ENCODE measurements at places on chromosomes 3 and 15.

DNA sequence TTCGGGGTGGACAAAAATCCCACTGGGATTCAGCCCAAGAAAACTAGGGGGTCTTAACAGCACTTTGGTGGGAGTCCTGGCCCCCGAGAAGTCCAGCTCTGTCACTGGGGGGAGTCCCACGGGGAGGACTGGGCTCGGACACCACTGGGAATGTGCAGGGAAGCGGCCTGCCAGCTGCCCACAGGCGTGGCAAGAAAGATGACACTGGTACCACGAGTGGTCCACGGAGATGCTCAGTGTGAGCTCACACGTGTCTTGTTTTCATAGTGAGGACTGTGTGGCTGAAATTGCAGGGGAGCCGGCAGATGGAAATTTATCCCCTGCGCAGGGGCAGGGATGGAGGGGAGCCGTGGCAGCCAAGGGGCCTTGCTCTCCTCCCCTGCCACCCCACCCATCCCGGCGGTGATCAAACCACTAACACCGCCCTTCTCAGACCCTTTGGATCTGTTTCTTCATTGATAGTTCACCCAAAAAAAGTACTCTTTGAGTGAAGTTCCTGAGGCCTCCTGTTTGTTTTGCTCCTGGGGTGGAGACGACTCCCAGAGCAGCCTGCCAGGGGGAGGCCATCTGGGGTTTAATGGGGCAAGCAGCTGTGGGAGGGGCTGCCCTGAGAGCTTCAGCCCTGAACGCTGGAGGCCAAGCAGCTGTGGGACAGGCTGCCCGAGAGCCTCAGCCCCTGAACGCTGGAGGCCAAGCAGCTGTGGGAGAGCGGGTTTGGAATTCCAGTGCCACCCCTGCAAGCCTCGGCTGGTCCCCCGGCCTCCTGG lies 130.9 kb downstream of the LRRK1 start:
- no peak for DNase-seq

GRCh38 chr15:42185801-42186200 lies 22.3 kb downstream of the VPS39 start:
- DNase-seq, result no peak

DNA sequence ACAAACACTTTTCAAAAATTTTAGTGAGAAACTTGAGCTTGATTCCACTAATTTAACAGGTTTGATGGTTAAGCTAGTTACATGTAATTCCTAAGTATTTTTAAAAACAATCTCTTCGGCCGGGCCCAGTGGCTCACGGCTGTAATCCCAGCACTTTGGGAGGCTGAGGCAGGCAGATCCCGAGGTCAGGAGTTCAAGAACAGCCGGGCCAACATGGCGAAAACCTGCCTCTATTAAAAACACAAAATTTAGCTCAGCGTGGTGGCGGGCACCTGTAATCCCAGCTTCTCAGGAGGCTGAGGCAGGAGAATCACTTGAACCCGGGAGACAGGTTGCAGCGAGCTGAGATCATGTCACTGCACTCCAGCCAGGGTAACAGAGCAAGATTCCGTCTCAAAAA lies 25.3 kb downstream of the TRA2B start:
- DNase-seq, result no peak

DNA sequence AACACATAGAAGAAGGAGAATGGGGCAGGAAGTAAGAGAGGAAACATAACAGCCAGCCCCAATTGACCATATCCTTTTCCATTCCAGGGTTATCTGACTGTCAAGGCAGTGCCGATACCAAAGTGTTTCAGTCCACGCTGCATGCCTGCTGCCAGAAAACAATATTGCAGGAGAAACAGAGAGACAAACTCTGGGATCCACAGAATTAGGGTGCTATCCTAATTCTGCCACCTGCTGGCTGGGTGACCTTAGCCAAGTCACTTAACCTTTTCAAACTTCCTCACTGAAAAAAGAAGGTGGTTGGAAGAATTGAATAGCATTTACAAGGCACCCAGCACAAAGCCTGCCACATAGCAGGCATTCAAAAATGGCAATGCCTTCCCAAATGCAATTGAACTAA lies 32.0 kb downstream of the GLB1 start:
- DNase-seq, result no peak

DNA sequence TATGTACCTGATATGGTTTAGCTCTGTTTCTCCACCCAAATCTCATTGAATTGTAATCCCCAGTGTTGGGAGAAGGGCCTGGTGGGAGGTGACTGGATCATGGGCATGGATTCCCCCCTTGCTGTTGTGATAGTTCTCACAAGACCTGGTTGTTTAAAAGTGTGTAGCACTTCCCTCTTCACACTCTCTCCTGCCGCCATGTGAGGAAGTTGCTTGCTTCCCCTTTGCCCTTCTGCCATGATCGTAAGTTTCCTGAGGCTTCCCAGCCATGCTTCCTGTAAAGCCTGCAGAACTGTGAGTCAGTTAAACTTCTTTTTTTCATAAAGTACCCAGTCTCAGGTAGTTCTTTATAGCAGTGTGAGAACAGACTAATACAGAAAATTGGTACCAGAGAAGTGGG lies 93.1 kb downstream of the C3orf70 start:
- DNase-seq, result no peak

DNA sequence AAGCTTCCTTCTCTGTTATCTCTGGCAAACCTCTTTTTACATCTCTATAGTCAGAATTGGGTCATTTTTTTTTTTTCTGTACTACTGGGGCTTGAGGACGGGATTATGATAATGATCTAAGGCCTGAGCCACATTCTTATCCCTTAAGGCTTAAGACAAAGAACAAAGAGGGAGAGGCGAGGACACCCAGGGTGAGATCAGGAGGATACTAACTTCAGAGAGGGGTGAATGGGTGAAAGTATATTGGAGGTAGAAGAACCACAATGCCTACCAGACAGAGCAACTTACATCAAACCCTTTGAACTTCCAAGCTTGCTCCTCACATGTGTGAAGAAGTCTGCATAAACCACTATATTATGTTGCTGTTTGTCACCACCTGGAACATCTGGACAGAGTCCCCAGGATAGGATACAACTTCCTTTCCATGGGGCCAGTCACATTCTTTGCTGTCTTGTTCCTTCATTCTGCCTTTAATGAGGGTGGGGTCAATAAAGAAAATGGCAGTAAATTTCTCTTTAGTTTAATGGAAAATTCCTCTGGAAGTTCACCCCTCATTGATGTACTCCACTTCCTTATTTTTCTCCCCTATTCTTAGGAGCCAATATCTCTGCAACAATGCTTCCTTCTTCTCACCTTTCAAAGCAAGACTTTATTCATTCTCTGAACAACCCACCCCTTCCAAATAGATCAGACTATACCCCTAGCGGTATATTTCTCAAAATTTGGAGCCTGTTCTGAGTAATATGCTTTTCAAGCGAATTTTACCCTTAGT lies 9.1 kb upstream of the PDCD6IP start:
- DNase-seq, result no peak

DNA sequence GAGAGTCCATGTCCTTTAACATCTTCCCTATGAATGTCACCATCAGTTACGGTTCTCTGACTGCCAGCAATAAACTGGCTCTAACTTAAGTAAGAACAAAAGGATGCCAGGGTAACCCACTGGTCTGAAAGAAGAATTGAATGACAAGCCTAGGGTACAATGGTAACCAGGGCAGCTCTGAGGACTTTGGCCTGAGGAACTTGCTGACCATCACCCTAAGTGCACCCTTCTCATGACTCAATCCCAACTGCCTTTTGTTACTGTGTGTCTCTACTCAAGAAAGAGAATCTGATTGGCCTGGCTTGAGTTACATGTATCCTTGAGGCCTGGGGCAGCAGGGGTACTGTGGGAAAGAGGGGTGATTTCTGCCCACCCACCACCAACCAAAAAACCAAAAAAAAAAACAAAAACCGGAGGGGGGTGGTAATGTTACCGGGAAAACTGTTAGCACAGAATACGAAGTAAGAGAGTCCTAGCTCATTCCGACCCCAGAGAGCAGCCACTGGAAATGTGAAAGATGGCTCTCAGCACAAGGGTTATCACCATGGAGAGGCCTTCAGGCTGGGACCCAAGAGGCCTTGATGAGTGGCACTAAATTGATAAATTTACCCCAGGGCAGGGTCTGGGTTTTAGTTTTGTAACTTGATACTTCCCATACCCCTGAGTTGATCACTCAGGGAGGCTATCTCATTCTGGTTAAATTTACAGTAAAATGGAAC lies 9.3 kb upstream of the SLC28A1 start:
- no peak for DNase-seq

- no peak for DNase-seq
Measured at GRCh38 chr3:114856835-114857234, 290.3 kb downstream of the ZBTB20 start.

- no peak for DNase-seq
Measured at GRCh38 chr3:54274607-54275006, 152.3 kb downstream of the CACNA2D3 start.

- no peak for DNase-seq
Measured at GRCh38 chr15:49946681-49947080, 172.4 kb downstream of the ATP8B4 start.

GRCh38 chr3:47578691-47579632 lies at the start of gene CSPG5:
TSS of gene CSPG5 (minus strand) at chr3:47578865. CDS start at chr3:47578693, 172 bp downstream.
- DNase-seq, result no peak

DNA sequence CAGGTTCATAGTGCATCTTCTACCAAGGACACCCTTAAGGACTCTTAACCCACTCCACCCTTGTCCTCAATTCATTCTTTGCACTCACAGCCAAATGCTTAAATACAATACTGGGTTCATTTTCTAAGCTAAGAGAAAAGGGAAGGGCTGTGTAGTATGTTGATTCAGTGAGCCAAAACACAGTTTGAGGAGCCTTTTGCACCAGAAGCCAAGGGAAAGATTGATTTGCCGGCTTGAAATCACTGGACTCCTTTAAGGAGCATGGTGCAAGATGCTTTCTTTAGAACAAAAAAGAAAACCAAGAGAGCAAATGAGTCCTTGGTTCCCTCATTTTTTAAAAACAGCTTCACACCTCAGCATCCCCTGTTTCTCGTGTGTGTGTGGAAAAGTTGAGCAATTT lies 47.8 kb downstream of the BOC start:
- no peak for DNase-seq

DNA sequence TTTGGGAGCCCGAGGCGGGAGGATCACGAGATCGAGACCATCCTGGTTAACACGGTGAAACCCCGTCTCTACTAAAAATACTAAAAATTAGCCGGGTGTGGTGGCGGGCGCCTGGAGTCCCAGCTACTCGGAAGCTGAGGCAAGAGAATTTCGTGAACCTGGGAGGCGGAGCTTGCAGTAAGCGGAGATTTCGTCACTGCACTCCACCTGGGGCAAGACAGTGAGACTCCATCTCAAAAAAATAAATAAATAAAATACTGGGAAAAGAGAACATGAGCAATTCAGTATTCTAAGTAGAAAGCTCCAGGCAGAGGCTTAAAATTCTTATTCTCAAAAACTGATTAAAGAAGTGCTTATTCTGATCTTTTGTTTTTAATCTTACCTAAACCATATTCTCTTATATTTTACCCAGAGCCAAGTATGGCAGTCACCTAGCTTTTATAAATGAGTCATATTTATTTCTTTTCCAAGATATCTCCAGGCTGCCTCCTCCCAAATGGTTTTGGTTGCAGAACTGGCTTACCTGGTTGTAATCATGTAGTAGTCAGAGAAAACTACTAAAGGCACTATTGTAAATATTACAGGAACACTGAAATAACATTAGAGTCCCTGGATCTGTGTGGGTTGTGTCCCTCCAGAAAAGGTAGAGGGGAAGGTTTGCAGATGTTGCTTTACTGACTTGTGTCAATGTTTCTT lies 45.8 kb upstream of the DYNC1LI1 start:
- DNase-seq, result no peak

GRCh38 chr3:71101014-71101413 lies 482.5 kb downstream of the FOXP1 start:
- DNase-seq, result no peak

All from stimulated activated CD4-positive, alpha-beta T cell treated with anti-CD3 and anti-CD28 coated beads, TNF-alpha, amount 100 ng/mL, for 4 hours (primary cell).